Activated naive CD4-positive, alpha-beta T cell (primary cell): ENCODE measurements at places on chromosomes 3 and 15.

DNA sequence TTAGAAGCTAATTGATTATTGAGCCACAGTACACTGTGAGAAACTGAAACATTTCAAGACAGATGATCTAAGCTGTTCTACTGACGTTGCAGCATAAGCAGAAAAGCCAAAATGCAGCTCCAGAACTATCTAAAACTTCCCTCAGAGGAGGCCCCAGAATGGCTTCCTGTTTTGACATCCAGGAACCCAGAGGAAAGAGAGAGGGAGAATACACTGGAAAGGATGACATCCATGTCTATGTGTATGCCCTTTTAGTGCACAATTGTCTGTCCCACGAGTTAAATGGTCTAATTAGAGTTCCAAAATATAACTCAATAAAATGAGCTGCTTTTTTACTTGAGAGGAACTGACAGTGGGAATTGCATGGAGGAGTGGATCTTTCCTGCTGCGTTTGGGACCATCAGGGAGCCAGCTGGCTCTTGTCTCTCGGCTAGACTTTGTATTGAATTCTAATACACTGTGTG is 688.1 kb downstream of the ZNF385D start:
- DNase-seq = no peak

- no peak for DNase-seq
These were observed 87.0 kb upstream of the NECTIN3 start for GRCh38 chr3:110984456-110985250.

GRCh38 chr3:134869153-134869726 is 74.2 kb downstream of the EPHB1 start:
- no peak for DNase-seq

- DNase-seq = no peak
These were observed 2.5 kb downstream of the TMEM266 start for GRCh38 chr15:76062286-76062685.

GRCh38 chr15:101338502-101339057 is 43.5 kb upstream of the SNRPA1 start:
- DNase-seq = no peak

DNA sequence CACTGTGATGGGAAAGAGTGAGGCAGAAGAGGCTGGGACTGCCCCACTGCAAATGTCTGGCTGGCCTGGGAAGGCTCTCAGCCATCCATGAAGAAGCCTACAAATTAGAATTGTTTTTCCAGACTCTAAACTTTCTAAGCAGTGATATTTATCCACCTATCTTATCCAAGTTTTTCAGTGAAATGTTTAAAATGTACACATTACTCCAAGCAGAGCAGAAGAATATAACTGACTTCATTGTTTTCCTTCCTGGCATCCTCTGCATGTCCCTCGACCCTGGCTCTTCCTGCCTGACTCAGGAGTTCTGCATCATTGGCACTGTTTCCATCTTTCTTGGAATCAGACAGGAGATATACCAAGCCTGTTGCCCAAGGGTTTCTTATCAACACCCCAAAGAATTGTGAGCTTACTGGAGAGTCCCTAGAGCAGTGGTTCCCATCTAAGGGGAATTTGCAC is 401.5 kb upstream of the PROK2 start:
- no peak for DNase-seq

GRCh38 chr3:39753391-39753790 is 56.0 kb upstream of the MYRIP start:
- no peak for DNase-seq

- DNase-seq = no peak
These were observed 81.7 kb upstream of the PLCL2 start for GRCh38 chr3:16803019-16803418.

GRCh38 chr3:194344012-194344411 is 7.1 kb downstream of the CPN2 start:
- peak; percentile 36 for DNase-seq

DNA sequence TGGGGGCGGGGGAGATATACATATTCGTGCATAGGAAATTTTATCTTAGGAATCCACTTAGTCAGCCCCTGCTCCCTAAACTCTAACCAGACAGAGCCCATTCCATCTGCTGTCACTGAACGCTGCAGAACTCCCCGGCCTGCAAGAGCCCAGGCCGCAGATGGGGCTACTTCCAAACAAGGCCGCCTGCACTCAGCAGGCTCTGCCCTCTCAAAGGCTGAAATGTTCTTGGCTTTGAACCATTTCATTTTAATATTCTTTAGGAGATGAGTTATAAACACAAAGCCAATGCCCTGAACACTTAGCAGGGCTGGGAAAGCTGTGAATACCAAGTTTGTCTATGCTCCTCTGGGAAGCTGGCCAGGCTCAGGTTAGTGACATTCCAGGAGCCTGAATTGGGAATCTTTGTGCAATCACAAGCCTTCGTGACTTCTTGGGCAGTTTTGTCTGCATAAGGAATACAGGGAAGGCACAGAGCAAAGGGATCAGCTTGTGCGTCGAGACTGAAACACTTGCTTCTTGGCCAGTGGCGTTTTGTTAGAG is 65.0 kb downstream of the SYNM start:
- no peak for DNase-seq

GRCh38 chr3:14135581-14135980 is 10.7 kb downstream of the TMEM43 start:
- DNase-seq = no peak

DNA sequence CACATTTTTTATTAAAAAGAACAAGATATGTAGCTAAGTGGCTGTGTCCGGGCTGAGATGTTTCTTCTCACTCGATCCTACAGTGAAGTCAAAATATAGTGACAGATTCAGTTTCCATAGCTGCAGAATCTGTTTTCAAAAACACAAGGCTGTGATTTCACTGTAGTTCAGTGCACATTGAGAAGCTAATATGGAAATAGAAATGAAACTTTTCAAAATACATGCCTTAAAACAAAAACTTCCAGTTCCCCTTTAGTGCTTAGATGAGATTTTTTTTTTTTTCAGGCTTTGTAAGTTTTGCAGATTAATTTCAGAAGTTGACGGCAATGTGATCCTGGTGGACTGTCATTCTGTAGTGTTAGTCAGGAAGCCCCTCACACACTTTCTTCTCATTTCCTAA is 23.8 kb upstream of the TRAK1 start:
- DNase-seq = no peak

- no peak for DNase-seq
These were observed 940 bp upstream of the ACY1 start for GRCh38 chr3:51982352-51982837.

DNA sequence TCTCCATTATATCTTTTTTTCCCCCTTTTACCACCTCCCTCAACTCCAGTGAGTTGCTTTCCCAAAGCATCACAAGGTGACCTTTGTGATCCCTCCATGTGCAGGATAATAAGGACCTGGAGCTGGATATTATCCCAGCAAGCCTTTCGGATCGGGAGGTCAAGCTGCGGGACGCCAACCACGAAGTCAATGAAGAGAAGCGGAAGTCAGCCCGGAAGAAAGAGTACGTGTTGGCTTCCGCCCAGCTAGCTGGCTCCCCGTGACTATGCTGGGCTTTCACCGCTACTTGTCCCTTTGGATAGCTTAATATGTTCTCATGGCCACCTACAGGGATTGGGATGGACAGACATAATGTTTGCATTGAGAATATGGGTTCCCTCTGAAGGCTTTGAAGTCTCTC is 273.7 kb upstream of the UMPS start:
- no peak for DNase-seq

DNA sequence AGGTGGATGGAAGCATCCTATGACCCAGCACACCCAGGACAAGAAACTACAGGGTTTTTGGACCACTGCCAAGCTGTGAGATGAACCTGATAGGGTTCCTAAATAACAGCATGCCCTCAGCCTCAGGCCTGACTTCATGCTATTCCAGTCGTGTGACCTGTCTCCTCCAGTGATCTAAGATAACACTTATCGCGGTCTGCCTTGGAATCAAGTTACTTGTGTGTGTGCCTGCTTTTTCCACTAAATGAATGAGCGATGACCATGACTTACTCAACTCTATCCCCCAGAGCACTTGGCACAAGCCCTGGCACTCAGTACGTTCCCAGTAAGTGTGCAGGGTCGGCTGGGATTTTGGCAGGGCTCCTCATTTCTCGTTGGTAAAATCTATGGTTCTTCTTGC is 172.7 kb upstream of the TP63 start:
- DNase-seq = no peak
